CD4-positive, alpha-beta T cell treated with Interleukin-17A for 1 hour (primary cell): ENCODE measurements at places on chromosomes 7 and 10.

DNA sequence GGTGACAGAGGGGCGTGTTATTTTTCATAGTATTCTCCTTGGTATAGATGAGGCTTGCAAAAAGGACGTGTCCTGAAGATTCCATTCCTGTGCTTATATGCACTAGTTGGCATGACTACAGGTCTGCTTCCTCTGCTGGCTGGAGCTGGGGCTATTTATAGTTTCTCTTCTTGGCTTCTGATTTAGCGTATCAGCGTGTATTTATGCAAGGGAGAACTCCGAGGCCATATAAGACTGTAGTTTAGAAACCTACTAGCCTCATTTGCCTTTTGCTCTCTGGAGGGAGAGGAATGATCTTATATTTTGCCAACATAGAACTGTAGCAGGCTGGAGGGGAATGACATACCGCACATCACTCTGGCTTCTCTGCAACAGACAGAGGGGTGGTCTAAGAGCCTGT, 39.7 kb downstream of the CACNB2 start:
- DNase-seq: no peak

GRCh38 chr7:66054063-66054462, 21.6 kb upstream of the ASL start:
- no peak for DNase-seq

GRCh38 chr10:124667425-124668345, 76.5 kb downstream of the FAM53B start:
- DNase-seq: no peak

- no peak for DNase-seq
Observed at GRCh38 chr10:86659161-86659691, 4.9 kb downstream of the OPN4 start.

- no peak for DNase-seq
Observed at GRCh38 chr10:125016123-125016522, 74.2 kb downstream of the ZRANB1 start.

DNA sequence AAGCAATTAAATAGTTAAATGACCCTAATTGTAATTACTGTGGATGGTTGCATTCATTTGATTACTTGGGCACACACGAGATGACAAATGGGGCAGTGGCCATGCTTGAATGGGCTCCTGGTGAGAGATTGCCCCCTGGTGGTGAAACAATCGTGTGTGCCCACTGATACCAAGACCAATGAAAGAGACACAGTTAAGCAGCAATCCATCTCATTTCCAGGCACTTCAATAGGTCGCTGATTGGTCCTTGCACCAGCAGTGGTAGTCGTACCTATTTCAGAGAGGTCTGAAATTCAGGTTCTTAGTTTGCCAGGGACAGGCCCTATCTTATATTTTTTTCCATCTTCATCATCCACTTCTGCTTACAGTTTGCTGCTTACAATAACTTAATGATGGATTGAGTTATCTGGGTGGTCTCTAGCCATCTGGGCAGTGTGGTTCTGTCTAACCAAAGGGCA, 8.3 kb downstream of the PCBD1 start:
- peak; percentile 84 for DNase-seq

DNA sequence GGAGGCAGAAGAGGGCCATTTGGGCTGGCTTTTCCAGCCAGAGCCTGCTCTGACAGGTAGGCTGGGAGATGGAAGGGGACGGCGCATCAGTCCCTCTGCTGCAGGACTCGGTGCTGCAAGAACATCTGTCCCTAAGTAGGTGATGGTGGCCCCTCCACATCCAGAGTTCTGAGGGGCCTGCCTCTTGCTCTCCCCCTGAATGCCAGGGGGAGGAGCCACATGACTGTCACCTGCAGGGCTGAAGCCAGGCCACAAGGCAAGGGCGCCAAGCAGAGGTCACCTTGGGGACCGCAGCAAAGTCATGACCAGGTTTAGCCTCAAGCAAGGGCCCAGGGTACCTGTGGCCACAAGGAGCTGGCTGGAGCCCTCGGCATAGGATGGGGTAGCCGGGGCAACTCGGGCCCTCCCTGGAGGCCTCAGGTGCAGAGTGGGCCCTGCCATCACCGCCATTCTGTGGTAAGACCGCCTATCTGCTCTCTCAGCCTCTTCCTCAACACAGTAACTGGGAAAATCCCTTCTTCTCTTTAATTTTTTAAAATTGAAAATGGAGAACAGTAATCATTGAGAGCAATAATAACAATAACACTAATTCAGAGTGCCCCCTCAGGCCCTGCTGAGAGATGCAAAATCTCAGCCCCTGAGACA, 99.3 kb downstream of the FAM53B start:
- DNase-seq: no peak

DNA sequence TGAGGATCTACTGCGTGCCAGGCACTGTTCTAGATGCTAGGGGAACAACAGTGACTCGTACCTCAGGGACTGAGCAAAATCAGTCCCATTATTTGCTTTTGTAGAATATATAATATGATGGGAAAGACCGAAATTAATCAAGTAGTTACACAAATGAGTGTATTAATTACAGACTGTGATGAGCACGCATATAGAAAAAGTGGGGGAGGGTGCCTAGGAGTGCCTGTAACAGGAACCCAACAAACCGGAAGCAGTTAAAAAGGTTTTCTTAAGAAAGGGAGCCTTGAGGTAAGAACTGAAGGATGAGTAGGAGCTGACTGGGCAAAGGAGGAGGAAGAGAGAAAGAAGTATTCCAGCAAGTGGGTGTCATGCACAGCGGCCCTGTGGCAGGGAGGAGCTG, 28.2 kb upstream of the IL6 start:
- DNase-seq: no peak

- DNase-seq: no peak
Observed at GRCh38 chr10:126012485-126012884, 116.1 kb downstream of the FANK1 start.

- no peak for DNase-seq
Observed at GRCh38 chr10:79453392-79453791, 8.0 kb upstream of the ZCCHC24 start.

GRCh38 chr7:68680235-68680872, 917.9 kb upstream of the AUTS2 start:
- DNase-seq: no peak

DNA sequence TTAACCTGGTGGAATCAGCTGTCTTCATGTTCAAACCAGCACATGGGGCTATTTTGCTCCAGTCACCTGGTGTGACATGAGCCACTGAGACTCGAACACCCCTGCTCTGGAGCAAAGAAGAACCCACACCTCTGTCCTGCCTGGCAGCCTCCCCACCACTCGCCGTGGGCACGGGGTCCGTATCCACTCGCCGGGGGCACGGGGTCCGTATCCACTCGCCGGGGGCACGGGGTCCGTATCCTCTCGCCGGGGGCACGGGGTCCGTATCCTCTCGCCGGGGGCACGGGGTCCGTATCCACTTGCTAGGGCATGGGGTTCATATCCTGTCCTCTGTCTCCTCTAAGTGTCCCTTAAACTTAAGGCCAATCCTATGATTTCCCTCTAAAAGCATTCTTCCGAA, 558.7 kb downstream of the PTPRN2 start:
- DNase-seq: no peak

- peak; percentile 14 for DNase-seq
Observed at GRCh38 chr10:26869528-26869927, 8.8 kb upstream of the ABI1 start.

- no peak for DNase-seq
Observed at GRCh38 chr7:13874783-13875182, 114.7 kb downstream of the ETV1 start.

- DNase-seq: no peak
Observed at GRCh38 chr7:102810916-102811315, 62.1 kb downstream of the FAM185A start.

DNA sequence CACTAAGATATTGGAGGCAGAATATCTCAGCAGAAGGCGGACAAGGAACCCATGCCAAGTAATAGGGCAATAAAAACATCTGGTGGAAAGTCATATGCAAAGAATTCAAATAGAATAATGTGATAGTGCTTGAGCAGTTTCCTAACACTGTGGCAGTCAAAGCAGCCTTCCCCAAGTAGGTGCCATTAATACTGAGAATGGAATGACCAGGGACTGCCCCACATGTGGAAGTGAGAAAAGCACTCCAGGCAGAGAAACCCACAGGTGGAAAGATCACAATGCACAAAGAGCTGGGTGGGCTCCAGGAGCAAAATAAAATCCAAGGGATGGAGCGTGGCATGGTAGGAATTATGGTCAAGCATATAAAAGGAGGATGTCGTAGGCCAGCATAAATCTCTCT, 64.4 kb upstream of the NME8 start:
- DNase-seq: no peak

DNA sequence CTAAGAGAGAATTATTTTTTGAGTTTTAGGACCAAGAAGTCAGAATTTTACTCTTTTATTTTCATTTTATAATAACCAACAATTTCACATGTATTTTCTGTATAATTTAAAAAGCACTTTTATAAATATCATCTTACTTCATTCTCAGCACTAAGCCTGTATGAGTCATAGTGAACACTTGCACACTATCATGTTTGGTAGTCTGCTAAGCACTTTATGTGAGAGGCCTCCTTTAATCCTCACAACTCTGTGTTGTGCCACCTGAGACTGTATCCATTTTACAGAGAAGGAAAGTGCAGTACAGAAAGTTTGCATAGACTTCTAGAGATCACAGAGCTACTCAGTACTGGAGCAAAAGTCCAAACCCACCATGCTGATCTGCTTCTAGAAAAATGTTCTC, 939.6 kb downstream of the NRG3 start:
- DNase-seq: no peak

DNA sequence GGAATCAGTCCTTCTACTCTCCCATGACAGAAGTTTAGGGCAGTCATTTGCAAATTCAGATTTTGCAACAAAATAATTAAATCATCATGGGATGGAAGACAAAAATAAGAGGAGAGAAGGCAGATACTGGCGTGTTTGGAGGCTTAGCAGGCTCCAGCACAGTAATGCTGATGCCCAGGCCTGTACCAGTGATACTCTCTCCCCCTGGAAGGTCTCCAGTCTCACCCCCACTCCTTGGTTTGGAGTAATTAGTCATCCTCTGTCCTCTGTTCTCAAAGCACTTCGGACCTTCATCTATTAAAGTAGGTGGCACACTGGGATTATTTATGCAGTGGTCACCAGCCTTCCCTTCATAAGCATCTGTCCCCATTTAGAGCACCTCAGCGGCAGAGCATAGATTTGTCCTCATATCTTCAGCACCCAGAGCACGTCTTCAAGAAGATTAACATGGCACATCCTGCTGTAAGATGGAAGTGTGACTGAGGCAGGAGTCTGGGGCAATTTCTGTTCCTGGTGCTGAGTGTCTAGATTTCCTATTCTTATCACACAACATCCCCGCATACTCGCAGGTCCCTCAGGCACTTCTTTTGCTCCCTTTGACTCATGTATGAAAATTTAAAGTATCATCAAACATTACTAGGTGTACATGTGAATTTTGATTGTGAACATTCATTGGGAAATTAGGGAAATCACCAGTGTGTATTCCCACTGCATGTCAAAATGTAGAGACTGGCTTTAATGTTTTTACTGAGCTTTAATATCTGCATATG, 31.3 kb upstream of the TRIL start:
- no peak for DNase-seq

GRCh38 chr7:27247000-27247399, 4.4 kb downstream of the EVX1 start:
- no peak for DNase-seq

- DNase-seq: no peak
Observed at GRCh38 chr7:156560075-156560474, 80.5 kb upstream of the RNF32 start.

DNA sequence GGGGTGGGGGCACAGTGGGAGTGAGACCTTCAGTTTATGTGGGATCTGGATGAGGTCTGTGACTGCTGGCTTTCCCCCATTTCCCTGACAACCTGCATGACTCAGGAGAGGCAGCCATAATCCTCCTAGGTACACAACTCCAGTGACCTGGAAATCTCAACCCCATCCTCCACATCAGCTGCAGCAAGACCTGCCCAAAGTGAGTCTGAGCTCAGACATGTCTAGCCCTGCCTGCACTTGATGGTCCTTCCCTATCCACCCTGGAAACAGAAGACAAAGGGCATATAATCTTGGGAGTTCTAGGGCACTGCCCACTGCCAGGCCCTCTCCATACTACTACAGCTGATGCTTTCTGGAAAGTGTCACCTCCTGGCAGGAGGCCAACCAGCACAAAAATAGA, 75.6 kb downstream of the GRM8 start:
- no peak for DNase-seq

- no peak for DNase-seq
Observed at GRCh38 chr7:20482071-20482470, 133.4 kb upstream of the ABCB5 start.

GRCh38 chr10:110461088-110461487, 36.6 kb upstream of the DUSP5 start:
- no peak for DNase-seq

DNA sequence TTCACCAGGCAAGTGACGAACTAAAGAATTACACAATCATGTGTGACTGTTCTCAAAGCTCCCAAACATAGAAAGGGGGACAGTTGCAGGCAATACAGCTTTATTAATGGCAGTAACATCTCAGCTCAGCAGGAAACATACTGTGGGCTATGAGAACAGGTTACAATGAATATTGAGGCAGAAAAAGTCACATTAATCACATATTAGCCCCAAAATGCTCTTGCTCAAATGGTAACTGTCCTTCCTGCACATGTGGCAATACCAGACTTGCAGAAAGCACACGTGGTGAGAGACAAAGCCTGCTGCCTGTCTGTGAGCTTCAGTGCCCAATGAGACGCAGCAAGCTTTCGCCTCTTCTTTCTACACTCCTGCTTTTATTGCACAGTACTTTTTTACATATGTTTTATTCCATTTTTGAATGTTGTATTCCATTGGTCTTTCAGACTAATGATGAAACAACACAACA, 104.9 kb upstream of the ACBD5 start:
- no peak for DNase-seq

DNA sequence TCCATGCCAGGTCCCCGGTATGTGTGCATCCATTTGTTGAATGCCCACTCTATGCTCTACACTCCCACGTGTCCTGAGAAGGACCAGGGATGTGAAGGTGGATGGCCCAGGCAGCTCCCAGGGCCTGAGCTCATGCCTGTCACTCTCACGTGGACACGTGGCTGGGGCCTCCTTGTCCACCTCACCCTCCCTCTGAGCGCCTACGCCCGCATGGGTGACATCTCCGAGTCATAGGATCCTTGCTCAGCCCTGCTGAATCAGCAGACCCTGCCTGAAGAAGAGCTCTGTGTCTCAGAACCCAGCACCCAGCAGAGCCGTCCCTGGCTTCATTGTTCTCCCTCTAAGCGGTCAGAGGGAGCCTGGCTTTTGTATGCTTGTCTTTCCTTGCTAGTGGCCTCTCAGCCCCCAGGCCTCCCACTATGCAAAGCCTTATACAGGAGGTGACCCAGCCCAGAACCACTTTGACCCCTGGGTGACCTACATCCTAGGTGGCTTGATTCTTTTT, 107.9 kb upstream of the PPIF start:
- no peak for DNase-seq

- DNase-seq: no peak
Observed at GRCh38 chr7:17546592-17546991, 248.1 kb downstream of the AHR start.

- DNase-seq: no peak
Observed at GRCh38 chr7:32204361-32205018, 134.3 kb upstream of the PDE1C start.
